Myocyte (in vitro differentiated cells): ENCODE measurements at places on chromosomes 3 and 15. TPM values are rescaled to one million over a fixed set of nuclear protein-coding genes. Genes with fewer than 3 reads are reported as not detected.

GABRB3 gene
- not detected in 2 replicates for total RNA-seq

SLC24A5 gene
- total RNA-seq = not detected in 2 replicates

PRR20G gene
- total RNA-seq = not detected in 2 replicates

SOX2 gene
- not detected in 2 replicates for total RNA-seq

CHDH gene
- 0.05 and 2.4 TPM in 2 replicates for total RNA-seq

GCNT3 gene
- 0.68 and 1.7 TPM in 2 replicates for total RNA-seq

GOLGA6C gene
- not detected in 2 replicates for total RNA-seq

MYLK gene
- total RNA-seq = 28.3 and 46.2 TPM in 2 replicates

GREM1 gene
- total RNA-seq = 63.1 and 82.8 TPM in 2 replicates

POC1A gene
- 1.2 and 1.3 TPM in 2 replicates for total RNA-seq

MOBP gene
- total RNA-seq = not detected in 2 replicates

SCAP gene
- total RNA-seq = 77.3 and 98.8 TPM in 2 replicates

TMEM207 gene
- not detected in 2 replicates for total RNA-seq

TEX9 gene
- total RNA-seq = 2.7 and 3.1 TPM in 2 replicates

FOXL2 gene
- total RNA-seq = 3.0 and 3.1 TPM in 2 replicates

SLC7A14 gene
- 0.21 and 0.24 TPM in 2 replicates for total RNA-seq

SMC4 gene
- 27.6 and 31.9 TPM in 2 replicates for total RNA-seq

EFHB gene
- total RNA-seq = 1.1 TPM in 1 of 2 replicates, not detected in the other

ADPRH gene
- 20.1 and 25.6 TPM in 2 replicates for total RNA-seq

RGMA gene
- 0.10 and 0.16 TPM in 2 replicates for total RNA-seq

A4GNT gene
- total RNA-seq = not detected in 2 replicates

GOLGA8S gene
- not detected in 2 replicates for total RNA-seq

FBXO40 gene
- 0.83 TPM in 1 of 2 replicates, not detected in the other for total RNA-seq

ROPN1 gene
- total RNA-seq = not detected in 2 replicates

LSAMP gene
- total RNA-seq = 0.03 TPM in 1 of 2 replicates, not detected in the other

ANKUB1 gene
- not detected in 2 replicates for total RNA-seq

TMCO5A gene
- total RNA-seq = not detected in 2 replicates

CCR2 gene
- total RNA-seq = not detected in 2 replicates

CCDC33 gene
- total RNA-seq = not detected in 2 replicates

CLDN11 gene
- total RNA-seq = not detected in 2 replicates

GALNT15 gene
- 0.91 and 1.3 TPM in 2 replicates for total RNA-seq

MRPS11 gene
- total RNA-seq = 47.9 and 50.4 TPM in 2 replicates

SNX22 gene
- 0.16 TPM in 1 of 2 replicates, not detected in the other for total RNA-seq

DAPK2 gene
- 0.21 and 0.53 TPM in 2 replicates for total RNA-seq

ACKR2 gene
- 0.11 TPM in 1 of 2 replicates, not detected in the other for total RNA-seq

TRMT10C gene
- total RNA-seq = 39.2 and 40.5 TPM in 2 replicates

TTLL13 gene
- 0.08 TPM in 1 of 2 replicates, not detected in the other for total RNA-seq

FAM43A gene
- 2.2 and 2.9 TPM in 2 replicates for total RNA-seq

TMEM45A gene
- 16.9 and 17.6 TPM in 2 replicates for total RNA-seq

IMPG2 gene
- total RNA-seq = 0.67 and 0.78 TPM in 2 replicates
